ENCODE measurements at places on chromosomes 5 and 9. TPM values are rescaled to one million over a fixed set of nuclear protein-coding genes. Genes with fewer than 3 reads are reported as not detected.

DNA sequence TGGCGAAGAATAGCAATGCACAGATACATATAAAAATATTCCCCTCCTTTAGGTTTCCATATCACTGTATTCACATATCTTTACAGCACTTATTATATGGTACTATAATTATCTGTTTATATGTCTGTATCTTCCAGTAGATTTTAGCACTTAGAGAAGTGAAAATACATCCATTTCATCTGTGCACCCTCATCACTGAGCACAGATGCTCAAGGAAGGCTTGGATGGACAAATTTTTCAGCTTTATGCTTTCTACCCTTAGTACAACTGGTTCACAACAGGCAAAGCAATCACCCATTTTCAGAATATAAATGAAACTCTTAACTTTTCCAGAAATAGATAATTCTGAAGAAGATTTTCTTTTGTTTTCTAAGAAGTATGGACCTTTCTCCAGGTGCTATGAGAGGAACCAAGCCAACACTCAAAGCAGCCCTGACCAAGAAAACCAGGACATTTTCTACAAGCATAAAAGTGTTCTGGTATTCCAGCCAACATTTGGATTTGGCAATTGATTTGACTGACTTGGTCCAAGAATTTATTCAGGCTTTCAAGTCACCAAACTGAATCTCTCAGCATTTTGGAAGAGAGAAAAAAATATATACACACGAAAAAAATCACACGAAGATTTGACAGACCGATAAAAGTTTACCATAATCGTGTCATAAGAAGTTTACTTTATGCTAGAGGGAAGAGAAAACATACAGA, 170.2 kb upstream of the CD180 start:
- no peak for DNase-seq

The SHROOM1 gene
- 5.7 TPM for polyA plus RNA-seq

- DNase-seq: no peak
These were observed 780.5 kb upstream of the CDH9 start for GRCh38 chr5:27818888-27819287.

The PLPP1 gene
- 18.3 TPM for polyA plus RNA-seq

The FGFR4 gene
- 0.97 TPM for polyA plus RNA-seq

GRCh38 chr9:70564468-70565335, 150.2 kb upstream of the KLF9 start:
- DNase-seq: no peak

DNA sequence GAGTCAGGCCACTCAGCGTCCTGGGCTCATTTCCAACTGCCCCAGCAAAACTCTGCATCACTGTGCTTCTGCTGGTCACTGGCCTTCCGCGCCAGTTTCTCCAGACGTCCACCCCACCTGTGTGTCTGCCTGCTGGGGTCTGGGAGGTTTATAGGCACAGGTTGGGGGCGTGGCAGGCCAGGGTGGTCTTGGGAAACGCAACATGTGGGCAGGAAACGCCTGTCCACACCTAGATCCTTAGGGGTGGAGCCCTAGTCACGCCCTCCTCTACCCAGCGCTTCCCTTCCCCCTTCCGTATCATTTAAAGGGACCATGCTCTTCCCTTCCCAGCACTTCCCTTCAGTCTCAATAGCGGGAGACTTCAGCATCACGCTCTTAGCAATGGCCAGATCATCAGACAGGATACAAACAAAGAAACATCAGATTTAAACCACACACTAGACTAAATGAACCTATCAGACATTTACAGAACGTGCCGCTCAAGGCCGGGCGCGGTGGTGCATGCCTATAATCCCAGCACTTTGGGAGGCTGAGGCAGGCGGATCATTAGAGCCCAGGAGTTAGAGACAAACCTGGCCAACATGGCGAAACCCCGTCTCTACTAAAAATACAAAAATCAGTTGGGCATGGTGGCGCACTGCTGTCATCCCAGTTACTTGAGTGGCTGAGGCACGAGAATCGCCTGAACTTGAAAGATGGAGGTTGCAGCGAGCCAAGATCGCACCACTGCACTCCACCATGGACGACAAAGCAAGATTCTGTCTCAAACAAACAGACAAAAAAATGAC, 11.8 kb upstream of the BTNL9 start:
- no peak for DNase-seq

DNA sequence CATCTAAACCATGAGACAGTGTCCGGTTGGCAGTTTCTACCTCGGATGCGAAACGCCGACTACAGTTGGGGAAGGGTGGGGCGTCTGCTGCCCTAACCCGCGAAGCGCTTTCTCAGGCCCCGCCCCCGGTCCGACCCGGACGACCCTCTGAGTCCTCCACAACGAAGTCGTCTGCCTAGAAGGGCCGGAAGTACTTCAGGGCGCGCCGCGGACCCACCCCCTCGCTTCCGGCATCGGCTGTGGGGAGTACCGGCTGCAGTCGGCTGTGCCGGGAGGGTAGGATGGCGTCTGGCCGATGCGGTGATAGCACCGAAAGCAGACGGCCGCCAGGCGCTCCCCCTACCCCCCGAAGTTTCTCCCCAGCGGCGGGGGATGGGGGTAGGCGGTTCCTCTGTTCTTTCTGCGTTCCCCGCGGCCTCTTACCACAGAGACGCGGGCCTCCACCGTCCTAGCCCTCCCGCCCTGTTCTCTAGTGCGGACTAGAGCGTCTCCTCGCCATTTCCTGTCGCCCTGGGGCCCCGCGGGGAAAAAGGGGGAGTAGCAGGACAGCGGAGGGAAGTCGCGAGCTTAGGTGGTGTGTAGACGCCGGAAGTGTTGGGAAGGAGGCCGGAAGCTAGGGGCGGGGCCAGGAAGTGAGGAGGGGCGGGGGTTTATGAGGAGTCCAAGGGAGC, at the start of gene TRIM41:
Gene TRIM41, plus strand, starts transcription at position 224 of the 671 bp plus-strand sequence. CDS start 719 bp downstream, outside the sequence.
- DNase-seq: peak; percentile 97

DNA sequence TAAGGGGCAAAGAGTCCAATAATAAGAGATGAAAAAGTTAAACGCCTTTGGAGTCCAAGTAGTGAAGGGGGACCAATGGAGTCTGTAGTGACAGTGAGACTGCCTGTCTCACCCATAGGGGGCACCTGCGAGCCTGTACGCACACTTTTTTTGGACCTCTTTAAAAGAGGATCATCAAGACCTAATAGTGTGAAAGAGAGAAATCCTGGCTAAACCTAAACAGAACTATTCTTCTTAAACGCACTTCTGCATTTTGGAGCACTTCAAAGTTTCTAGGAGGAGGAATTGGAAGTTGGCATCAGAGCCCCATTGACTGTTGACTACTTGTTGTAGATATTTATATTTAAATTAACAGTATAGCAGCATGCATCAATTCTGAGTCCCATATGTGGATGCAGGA, 636.1 kb upstream of the KLF4 start:
- DNase-seq: no peak

DNA sequence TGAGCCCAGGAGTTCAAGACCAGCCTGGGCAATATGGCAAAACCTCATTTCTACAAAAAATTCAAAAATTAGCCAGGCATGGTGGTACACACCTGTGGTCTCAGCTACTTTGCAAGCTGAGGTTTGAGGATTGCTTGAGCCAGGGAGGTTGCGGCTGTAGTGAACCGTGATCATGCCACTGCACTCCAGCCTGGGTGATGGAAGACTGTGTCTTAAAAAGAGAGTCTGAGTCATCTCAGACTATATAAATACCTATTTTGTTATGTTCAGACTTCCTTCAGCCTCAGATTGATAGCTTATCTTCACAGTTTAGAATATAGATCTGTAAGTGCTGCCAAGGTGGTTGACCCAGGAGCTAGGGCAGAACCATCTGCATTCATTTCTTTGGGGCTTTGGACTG, 1.6 kb upstream of the PAIP2 start:
- no peak for DNase-seq

DNA sequence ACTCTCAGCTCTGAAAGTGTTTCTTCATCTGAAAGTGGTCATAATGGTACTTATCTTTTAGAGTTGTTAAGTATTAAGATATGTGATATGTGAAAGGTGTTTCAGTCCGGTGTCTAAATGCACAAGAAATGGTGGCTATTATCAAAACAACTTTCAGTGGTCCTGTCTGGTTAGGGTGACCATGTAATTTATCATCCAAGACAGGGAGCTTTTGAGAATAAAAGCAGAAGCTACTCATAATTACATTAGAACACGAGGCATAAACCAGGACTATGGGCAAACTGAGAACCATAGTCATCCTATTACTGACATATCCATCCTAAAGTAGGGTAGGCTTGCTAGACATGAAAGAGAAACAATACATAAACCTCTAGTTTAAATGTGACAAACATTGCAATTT, 418.1 kb upstream of the SEMA6A start:
- DNase-seq: no peak

DNA sequence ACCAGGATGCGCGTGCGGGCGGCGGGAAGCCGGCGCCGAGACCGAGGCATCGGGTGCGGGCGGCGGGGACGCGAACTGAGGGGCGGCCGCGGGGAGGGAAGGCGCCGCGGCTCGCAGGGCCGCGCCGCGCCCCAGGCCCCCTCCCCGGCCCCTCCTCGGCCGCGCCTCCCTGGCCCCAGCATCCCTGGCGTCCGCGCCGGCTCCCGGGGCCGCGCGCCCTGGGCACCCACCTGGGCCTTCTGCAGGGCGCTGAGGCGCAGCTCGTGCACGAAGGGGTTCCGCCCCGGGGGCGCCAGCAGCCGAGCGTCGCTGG, 324 bp downstream of the LPCAT1 start:
- DNase-seq: no peak

GRCh38 chr5:26894719-26895263, 143.6 kb downstream of the CDH9 start:
- DNase-seq: no peak

- peak; percentile 94 for DNase-seq
These were observed 592.3 kb downstream of the MAT2B start for GRCh38 chr5:164097749-164098148.

DNA sequence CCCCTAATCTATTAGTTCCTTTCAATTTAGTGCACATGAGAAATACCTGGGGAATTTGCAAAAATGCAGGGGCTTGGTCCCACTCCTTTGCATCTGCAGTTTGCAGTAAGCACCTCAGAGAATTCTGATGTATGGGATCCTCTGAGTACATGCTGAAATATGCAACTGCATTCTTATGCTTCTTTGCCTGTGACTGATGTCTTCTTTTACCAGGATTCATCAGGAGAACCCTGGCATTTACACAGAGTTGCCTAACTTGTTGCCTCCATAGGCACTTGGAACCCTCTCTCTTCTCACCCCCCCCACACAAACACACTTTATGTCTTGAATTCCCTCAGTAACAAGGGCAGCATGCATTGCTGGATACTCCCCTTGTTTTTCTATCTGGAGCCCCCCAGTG, 173.1 kb downstream of the KDM4C start:
- DNase-seq: peak; percentile 46

DNA sequence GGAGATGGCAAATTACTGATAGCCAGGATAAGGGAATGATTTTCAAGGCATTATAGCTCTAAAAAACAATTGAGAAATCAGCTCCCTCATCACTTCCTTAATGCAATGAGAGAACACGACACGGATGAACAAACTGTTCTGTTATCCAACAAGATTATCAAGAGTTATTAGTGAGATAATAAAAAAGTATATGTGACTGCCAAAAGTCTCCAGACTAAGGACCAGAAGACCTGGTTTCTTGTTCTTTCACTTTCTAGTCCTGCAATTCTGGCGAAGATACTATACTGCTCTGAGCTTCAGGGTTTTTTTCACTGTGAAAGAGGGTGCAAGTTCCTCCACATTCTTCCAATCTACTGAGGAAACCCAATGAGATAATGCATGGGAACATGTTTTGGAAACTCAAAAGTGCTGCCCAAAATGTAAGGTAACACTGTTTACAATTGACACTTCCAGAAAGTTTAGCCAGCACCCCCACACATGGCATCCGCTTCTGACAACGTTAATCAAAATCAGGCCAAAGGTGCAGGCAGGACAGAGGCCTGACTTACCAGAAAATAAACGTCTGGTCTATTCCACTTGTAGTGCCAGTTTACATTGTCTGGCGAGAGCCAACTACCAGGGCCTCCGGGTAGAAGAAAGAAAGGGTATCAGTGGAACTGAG, 254.2 kb downstream of the DOCK8 start:
- DNase-seq: no peak

DNA sequence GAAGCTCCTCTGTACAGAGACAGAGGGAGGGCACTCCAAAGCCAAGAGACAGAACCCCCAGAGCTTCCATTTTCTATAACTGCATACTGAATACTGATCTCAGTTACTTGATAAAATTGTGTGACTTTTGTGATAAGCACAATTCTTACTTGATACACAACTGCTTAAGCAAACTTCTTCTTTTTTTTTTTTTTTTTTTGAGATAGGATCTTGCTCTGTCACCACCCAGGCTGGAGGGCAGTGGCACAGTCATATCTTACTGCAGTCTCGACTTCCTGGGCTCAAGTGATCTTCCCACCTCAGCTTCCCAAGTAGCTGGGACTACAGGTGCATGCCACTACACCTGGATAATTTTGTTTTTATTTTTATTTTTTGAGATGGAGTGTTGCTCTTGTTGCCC, 252.1 kb upstream of the ZNF608 start:
- no peak for DNase-seq

DNA sequence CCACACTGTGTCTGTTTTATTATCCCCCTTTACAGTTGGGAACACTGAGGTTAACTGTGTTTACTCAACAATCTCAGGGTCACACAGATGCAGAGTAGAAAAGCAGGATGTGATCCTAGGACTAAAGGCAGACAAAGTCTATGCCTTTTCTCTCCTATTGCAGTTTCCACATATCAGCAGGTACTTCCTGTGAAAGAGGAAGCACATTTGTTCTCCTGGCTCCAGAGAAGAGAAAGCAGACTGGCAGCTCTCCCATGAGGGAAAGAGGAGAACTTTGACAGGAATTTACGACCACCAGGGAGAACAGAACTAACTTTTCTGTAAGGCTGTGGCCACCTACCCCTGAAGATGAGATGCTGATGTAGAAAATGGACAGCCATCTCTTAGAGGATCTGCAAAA, 84.2 kb upstream of the TNC start:
- no peak for DNase-seq

DNA sequence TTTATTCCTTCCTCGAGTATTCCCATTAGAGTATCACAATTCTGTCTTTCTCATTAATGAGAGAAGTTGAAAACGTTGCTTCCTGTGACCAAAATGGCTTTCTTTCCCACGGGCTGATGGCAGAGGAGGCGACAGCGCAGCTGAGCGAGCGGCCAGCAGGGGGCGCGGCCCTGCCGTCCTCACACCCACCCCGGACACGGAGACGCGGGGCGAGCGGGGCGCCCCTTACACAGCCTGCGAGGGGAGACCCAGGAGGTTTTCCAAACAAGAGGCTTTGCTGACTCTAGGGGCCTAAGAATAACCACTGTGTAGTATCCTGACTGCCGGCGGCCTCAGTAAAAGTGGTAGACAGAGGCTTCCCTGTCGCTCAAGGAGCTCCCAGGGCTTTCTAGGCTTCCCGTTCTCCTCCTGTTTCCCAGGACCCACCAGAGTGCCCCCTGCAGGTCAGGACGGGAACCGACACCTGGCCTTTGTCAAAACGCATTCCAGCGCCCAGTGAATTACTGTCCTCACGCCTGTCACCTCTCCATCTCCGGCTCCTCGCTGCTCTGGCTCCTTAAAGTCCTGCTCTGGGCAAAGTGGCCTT, 27.3 kb upstream of the FGF1 start:
- DNase-seq: peak; percentile 79

- DNase-seq: no peak
These were observed 10.5 kb upstream of the S1PR3 start for GRCh38 chr9:88980740-88981203.
